Hematopoietic multipotent progenitor cell treated with erythropoietin and hydrocortisone succinate and interleukin-3 and kit ligand, for 8 days (in vitro differentiated cells): ENCODE measurements at places on chromosomes 2 and 18.

GRCh38 chr2:126785236-126785635 is 113.5 kb upstream of the TEX51 start:
- no peak for DNase-seq

DNA sequence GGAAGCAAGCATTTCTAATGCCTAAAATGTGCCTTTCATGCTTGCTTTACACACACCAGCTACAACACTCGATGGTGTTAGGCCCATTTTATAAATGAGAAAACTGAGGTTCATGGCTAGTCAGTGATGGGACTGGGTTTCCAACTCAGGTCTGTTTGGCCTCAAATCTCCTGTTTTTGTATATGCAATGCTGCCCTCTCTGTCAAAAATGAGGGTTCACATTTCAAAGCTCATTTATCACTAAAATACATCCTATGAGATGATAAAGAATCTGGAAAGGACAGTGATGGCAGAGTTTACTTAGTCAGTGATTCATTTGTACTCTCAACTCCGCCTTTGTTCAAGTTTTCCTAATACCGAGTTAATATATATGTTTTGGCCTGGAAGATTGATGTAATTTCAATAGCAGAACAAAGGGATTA is 92.3 kb downstream of the KCTD1 start:
- no peak for DNase-seq

DNA sequence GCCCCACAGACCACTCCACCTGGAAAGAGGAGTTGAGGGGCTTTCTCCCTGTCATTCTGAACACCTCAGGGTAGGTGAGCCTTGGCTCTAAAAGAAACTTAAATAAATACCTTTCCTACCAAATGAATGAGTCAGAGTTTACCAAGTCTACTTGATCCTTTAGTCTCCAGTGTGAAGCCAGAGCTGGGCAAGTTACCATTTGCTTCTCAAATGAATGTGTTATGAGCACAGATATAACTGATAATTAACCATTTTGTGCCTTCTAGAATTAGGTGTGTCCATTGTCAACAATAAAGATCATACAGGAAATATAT is 347.7 kb downstream of the KIAA1328 start:
- DNase-seq: no peak

DNA sequence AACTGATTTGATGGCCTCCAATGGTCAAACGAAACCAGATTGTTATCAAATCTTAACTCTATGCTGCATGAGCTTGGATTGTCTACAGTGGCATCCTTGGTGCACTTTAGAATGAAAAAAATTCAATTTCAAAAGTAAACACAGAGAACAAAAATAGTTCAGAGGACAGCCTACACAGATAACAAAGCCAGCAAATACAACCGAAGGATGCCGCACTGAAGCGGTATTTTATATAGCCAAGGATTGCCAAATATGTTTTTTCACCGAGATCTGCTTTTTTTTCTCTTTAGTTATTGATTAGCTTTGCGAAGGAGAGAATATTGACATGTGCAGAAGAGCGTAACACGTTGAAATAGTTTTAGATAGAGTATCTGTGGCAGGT is 72.0 kb downstream of the SLC4A3 start:
- DNase-seq: no peak

DNA sequence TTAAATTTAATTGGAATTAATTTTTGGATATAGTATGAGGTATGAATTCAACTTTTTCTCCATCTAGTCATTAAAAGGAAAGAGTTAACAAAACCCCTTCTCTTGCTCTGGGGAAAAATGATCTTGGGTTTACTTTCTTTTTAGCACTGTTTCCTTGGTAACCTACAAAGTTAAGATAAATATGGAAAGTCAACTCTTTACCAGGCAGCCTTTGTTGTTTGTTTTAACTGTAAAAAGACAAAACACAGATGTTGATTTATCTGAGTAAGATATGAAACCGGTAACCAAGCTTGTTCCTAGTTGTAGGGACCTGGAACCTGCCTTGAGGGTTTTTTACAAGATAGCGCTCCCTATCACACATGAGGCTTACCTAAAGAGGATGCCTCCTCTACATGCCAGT is 10.1 kb upstream of the SANBR start:
- DNase-seq: peak; percentile 41

DNA sequence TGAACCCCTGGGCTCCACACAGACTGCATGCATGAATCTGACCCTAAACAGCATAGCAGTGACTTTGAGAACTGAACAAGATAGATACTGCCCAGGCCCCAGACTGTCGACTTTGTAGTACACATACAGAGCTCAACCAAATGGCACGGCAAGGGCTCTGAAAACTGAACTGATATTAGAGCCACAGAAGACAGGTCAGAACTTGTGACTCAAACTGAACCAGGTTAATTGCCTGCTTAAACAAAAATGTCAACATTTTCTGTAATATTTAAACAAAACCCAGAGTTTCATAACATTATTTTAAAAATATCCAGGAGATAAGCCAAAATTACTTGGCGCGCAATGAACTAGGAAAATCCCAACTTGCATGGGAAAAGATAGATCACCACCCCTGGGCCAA is 260.3 kb downstream of the TPGS2 start:
- DNase-seq: no peak

- DNase-seq: peak; percentile 31
Measured at GRCh38 chr2:196105951-196106350, 37.3 kb upstream of the DNAH7 start.

GRCh38 chr18:12053289-12053688 is 40.4 kb upstream of the ANKRD62 start:
- no peak for DNase-seq

- DNase-seq: no peak
Measured at GRCh38 chr2:178227187-178227586, 32.9 kb downstream of the OSBPL6 start.

DNA sequence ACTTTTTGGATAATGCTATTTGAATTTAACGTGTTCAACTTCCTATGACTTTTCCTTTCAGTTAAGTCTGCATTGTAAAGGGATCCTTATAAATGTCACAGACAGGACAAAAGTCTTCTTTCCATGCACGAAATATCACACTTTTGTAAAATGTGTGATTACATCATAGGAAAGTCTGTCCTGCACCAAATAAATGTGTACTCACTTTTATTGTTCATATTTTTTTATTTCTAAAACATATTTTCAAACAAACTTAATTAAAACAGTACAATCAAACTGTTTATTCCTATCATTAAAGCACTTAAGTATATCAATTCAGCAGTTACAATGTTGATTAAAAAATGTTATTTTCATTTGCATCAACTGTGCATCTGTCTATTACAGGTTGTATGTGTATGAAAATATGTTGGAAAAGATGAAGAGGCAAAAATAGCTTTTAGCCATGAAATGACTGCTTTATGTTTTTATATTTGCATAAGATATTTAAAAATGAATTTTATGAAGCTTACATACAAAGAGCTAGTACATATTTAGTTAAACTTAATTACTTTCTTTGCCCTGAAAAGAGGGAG is 105.6 kb downstream of the CSRNP3 start:
- no peak for DNase-seq

GRCh38 chr18:75818383-75818782 is 390.9 kb upstream of the SMIM21 start:
- no peak for DNase-seq

- no peak for DNase-seq
Measured at GRCh38 chr18:79515331-79515730, 119.6 kb downstream of the NFATC1 start.

- no peak for DNase-seq
Measured at GRCh38 chr2:60316381-60317033, 236.9 kb downstream of the BCL11A start.

DNA sequence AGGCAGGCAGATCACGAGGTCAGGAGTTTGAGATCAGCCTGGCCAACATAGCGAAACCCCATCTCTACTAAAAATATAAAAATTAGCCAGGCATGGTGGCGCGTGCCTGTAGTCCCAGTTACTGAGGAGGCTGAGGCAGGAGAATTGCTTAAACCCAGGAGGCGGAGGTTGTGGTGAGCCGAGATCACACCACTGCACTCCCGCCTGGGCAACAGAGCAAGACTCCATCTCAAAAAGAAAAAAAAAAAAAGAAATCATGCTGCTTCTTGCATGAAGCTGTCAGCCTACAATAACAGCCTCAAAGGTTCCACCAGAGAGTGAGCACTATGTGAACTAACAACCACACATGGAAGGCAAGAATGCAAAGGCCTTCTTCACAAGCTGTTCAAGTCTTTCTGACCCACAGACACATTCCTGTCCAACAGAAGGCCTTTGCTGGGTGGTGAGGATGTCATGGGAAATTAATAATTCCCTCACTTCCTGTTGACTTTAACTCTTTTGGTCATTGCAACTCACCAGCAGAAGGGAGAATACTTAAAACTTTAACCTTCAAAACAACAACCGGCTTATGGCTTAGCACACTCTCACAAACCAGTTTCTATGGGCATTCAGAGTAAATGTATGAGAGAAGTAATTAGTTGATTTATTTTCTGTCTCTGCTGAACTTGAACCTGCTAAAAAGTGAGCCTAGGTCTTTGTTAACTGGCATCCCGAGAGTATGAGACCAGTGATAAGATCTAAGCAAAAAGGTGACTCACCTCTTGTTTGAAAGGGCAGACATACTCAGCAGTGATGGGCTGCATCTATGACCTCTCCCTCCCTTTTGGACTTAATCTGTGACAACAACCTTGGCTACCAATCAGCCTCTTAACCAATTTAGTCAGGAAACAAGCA is 11.8 kb downstream of the PLEKHM3 start:
- peak; percentile 60 for DNase-seq

GRCh38 chr2:210558708-210559107 is 2.3 kb downstream of the CPS1 start:
- no peak for DNase-seq

- peak; percentile 80 for DNase-seq
Measured at GRCh38 chr2:121075006-121075551, 209.9 kb downstream of the TFCP2L1 start.

GRCh38 chr2:69755862-69756467 is 14.0 kb downstream of the ANXA4 start:
- DNase-seq: peak; percentile 59

DNA sequence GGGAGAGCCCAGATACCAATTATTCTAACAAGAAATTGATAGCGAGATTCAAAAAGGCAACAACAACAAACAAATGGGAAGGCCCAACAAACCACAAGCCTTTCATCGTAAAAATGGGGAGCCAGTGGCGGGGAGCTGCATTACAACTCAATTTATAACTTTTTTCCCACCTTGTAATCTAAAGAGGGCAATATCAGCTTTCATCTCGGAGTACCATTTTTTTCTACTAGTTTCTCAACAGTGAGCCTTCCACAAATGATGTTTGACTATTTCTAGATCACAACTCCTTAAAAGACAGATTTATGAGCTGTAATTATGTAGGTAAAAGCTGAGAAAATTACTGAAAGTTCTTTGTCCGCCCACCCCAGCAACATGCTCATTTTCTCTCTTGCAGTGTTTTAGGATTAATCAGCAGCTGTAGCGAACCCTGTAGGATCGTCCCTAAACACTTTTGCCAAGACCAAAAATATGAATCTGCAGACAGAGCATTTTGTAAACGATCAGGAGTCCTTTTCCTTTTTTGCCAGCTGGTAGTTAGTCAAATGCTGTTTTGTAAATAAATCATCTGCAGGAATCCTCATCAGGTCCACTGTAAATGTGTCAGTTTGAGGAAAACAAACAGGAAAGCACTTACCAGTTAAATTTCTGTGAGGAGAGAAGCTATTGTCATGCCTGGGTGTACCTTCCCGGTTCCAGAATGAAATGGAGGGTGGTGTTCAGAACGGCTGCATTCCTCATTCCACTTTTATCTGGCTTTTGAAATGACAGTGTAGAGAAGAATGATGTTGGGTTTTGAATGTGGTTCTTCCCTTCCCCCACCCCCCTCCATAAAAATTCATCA is 53.2 kb downstream of the EEF1B2 start:
- no peak for DNase-seq

DNA sequence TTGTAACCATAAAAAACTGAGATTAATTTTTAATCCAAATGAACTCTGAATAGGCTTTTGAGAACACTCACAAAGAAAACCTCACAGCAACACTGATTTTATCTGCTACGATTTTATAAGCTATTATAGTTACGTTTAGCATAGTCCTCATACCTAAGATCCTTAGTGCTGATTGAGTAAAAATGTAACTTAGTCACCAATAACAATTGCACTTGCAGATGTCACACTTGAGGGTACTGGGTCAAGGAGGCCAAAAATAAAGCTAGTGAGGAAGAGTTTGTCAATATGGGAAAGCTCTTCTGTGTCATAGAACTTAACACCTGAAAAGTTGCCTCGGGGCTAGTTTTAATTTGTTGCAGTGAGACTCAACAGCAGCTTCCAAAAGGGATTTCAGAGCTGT is 706.5 kb upstream of the FAM98A start:
- DNase-seq: no peak

GRCh38 chr18:58552896-58553295 is 76.0 kb downstream of the ALPK2 start:
- DNase-seq: no peak

DNA sequence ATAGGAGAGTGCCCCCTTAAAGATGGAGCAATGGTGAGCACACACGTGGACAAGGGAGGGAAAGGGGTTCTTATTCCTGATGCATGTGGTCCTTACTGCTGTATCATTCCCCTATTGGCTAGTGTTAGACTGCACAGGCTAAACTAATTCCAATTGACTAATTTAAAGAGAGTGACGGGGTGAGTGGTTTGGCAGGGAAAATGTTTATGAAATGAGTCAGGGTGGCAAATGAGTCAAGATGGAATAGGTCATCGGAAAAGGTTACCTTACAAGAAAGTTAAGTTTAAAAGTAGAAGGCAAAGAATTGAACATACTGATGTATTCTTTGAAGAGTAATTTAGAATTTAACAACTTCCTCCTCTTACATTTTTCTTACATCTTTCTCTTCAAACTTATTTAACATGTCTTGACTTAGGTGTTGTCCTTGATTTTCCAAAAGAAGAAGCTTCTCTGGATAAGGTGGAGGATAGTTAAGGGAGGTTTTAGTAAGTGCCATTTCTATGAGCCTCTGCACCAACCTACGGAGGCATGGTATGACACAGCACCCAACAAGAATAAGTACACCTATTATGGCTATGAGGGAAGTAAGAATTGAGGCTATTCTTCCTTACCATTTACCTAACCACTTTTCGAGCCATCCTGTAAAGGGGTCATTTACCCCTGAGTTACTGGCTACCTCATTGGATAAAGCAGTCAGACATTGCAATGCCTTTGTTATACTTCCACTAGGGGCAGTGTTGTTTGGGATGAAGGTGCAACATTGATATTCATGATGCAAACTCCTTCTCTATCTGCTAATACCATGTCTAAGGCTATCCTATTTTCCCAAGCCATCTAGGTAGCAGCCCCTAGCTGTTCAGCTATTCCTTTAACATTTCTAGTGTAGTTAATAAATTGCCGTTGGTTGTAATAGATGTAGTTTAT is 1345.8 kb upstream of the LRRTM1 start:
- DNase-seq: no peak

DNA sequence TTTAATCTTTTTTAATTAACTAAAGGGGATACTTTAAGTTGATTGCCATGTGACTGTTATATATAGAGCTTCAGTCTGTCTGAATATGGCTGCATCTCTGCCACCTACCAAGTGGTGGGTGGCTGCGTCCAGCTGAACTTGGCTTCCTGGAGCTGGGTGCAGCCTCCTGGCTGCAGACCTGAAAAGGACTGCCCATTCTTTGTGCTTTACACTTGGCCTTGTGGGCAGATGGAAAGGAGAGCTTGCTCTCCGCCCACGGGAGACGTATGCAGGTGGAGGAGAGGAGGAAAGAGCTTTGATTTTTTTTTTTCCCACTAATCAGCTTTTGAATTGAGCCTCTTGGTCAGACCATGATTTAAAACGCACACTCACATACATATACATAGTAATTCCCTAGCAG is 34.7 kb downstream of the NCK2 start:
- no peak for DNase-seq
